ENCODE measurements at places on chromosomes 3 and 15.

GRCh38 chr15:37218351-37218916 lies 118.1 kb upstream of the MEIS2 start:
- DNase-seq, result no peak

DNA sequence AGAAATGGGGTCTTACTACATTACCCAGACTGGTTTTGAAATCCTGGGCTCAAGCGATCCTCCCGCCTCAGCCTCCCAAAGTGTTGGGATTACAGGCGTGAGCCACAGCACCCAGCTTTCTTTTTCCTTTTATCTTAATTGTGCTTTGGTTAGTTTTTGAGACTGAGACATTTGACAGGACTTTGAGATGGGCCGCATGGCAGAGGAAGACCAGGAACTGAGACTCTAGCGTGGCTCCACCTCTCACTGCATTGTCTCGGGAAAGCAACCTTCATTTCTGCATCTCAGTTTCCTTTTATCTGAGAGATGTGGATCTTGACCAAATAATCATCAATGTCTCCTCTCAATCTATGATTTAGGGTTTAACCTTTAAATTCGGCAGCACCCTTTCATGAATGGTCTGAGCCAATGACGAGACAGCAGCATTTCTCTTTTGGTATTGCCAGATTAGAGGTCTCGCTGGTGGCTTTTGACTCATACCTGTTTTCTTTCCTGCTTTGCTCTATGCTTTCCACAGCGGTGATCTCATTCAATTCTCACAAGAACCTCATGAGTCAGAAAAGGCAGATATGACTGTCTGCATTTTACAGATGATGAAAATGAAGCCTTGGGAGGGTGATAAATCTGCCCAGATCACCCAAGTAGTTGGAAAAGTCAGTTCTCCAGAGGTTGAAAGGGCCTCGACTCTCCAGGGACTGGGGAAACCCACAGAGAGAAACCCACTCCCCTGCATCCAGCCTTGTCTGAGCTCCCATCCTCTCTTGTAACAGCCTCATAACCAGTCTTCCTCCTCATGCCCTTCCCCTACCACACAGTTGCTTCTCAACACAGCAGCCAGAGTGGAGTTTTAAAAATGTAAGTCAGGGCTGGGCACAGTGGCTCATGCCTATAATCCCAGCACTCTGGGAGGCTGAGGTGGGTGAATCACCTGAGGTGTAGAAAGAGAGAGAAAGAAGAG lies 84.8 kb upstream of the FOXB1 start:
- DNase-seq, result peak; percentile 69

DNA sequence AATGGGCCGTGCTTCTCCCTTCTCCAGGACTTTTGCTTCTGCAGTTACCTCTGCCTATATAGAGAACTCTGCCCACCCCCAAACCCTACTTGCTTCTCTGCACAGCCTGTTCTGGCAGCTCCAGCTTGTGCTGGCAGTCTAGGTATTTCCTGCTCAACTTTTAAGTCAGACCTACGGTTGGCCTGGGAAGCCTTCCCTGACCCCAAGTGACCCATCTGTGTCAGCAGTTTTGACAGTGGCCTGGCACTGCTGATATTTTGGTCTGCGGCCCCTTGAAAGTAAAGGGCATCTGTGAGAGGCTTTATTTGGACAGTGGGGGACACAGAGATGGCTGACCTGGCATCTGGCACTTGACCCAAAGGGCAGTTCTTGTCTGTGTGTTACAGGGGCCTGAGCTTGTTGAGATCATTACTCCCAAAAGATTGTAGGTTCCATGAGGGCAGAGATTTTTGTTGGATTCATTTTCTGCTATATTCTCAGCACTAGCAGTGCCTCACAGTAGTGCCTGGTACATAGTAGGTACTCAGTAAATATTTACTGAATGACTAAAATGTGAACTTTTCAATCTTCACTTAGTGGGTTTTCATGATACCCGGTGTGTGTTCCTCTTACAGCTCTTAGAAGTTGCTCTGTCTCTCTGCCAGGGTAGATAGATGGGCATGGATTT lies 55.2 kb upstream of the TRAK1 start:
- DNase-seq, result no peak

DNA sequence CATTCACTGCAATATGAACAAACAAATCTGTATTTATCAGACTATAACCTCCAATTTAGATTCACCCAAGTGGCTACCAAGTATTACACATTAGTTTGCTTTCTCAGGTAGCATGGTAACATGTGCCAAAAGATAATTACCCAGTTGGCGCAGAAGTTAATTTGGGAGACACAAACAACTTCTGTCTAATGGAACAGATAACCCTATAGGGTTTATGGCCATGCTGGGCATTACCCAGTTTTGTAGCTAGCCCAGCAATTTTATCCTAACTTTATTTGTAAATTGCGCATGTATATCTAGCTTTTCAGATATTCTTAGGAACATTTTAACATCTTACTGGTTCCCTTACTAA lies 780 bp downstream of the RPL22L1 start:
- DNase-seq, result no peak

DNA sequence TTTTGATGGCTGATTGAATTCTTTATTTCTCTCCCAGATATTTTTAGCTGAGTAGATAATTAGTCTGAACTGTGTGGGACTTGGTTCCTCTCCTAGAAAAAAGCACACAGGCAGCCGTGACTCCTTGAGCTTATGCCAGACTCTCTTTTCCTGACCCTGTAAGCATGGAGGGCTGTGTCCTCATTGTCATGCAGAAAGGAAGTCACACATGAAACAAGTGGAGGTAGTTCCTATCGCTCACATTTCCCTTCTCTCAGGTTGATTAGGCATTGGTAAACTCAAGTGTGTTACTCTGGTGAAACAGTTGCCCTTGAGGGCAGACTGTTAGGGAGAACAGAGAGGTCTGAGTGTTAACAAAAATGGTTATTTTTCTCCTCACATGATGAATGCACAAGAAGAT lies 6.3 kb upstream of the RTP4 start:
- no peak for DNase-seq

DNA sequence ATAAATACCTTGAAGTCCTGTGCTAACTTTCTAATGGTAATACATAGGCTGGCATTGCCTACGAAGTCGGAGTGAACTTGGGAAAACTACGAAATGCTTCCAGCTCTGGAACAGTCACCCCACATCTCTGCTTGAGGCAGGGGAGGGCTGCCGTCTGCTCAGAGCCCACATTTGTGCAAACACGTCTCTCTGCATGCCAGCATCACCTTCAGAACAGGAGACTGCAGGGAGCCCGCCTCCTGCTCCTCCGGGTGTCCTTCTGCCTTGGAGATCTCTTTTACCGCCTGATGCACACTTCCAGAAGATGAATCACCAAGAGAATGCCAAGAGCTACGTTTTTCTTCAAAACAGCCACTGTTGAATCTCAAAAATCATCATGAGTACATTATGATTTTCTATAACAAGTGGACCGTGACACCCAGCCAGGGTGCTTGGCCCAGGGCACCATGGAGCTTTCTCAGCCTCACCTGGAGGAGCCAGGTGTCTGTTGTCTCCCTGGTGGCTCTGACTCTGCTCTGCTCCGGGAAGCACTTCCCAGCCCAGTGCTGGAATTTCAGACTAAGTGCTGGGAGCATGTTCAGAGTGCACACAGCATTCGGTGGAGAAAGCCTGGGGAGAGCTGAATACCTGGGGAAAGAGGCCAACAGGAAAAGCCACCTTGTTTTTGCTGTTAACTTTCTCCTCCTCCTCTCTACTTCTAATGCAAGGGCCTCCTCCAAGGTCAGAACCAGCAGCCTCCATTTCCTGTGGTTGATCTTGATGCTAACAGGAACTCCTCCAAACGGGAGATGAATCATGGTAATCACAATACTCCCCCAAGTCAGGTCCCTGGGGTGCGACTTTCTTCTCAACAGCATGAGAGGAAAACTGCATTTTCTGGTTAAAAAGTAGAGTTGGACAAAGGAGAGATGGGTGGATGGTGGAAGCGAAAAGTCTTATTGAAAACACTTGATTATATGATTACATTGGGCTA lies 467.7 kb downstream of the GABRG3 start:
- DNase-seq, result no peak

DNA sequence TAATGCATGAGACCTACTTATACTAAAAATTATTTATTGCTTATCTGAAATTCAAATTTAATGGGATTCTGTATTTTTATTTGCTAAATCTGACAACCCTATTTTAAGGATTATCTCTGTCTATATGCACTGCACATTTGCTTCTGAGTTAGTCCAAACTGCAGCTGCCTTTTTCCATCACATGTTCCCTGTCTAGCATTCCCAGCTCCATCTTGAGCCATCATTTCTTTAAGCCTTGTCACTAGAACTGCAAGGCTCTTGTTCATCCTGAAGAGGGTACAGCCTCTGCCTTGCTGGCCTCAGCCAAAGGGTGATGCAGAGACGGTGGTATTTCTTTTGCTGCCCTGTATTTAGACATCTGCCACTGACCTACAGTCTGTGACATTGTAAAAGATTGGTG lies 125.8 kb upstream of the STT3B start:
- no peak for DNase-seq

DNA sequence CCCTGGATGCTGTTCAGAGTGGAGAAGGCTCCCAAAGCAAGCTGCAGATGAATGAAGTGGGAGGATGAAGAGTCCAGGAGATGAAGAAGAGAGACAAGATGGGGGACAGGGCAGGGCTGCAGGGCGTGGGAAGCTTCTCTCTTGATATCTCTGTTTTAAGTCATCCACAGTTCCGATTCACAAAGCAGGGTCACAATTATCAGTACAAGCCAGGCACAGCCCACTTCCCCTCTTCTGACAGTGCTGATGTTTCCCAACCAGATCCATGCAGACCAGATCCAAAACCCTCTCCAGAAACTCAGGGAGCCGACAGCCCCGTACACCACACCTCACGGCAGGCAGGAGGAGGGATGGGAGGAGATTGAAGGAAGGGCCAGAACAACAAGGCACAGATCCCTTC lies 31.1 kb downstream of the NTRK3 start:
- no peak for DNase-seq

- DNase-seq, result no peak
These were observed 29.8 kb downstream of the FSTL1 start for GRCh38 chr3:120420928-120421551.

DNA sequence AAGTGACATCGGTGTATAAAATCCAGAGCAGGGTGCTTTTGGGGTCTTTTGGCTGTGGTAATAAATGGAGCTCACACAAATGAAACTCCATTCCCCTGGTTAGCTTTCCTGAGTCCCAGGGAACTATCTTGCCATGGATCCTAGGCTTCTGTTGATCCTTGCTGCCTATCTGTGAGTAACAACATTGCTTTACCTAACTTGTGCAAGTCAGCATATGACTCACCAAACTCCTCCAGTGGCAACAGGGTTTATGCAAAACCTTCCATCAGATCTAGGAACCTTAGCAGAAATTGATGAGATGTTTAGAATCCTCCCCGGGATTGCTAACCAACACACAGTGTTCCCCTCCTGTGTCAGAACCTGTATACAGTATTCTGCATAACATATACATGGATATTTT lies 105.4 kb downstream of the SCAPER start:
- DNase-seq, result peak; percentile 49

DNA sequence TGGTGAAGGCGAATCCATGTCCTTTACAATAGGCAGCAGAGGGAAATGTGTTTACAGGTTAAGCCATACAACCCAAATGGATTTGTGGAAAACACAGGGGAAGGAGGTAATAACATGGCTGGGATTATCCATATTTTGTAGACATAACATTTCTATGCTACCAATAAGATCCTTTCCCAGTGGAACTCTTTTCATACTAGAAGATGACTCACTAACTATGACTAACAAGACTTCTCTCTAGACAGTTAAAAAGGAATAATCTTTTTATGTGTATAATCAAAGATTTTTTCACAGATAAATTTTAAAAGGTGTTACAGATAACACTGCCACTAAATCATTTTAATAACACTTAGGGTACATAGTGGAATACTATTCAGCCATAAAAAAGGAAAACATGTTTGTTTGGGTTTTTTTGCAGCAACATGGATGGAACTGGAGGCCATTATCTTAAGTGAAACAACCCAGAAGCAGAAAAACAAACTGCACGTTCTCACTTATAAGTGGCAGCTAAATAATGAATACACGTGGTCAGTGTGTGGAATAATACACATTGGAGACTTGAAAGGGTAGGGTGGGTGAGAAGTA lies 39.6 kb downstream of the VPS13C start:
- no peak for DNase-seq

GRCh38 chr3:87206070-87206469 lies 21.0 kb upstream of the CHMP2B start:
- DNase-seq, result peak; percentile 40

DNA sequence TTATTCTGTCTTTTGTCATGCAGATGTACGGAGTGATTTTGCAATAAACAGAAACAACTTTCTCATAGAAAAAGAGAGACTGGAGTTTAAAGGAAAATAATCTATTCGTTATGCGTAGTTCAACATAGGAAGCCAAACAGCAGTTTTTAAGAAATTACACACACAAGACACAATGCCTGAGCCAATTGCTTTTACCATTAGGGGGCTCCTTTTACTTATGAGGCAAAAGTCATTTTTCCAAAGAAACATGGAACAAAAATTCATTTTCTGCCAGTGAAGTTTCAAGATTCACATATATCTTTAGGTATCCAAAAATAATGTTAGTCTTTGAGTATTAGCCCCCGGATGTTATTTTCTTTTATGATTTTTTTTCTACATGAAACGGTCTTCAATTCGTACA lies 10.7 kb downstream of the CNTN6 start:
- no peak for DNase-seq

DNA sequence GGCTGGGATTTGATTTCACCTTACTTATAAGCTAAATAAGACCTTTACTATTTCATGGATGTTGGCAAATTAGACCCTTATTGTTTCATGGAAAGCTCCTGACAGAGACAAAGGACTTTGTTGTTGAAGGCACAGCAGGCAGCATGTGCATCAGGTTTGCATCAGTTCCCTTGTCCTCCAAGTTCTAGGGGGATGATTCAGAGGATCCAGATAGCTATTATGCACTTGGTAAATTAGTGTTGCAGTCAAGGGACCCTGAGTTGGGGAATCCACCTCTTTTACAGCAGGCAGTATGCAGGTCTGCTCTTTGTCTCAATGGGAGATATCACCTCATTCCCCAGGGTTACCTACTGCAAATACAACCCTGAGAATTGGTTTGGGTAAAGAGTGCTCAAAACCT lies 131.4 kb upstream of the IGSF10 start:
- no peak for DNase-seq

GRCh38 chr3:69368129-69368741 lies 17.7 kb downstream of the FRMD4B start:
- no peak for DNase-seq
